Globus pallidus (tissue), 1 donor: ENCODE measurements at places on chromosomes 2 and 18.

- DNase-seq: no peak
Observed at GRCh38 chr2:8550937-8551621, 130.8 kb upstream of the ID2 start.

DNA sequence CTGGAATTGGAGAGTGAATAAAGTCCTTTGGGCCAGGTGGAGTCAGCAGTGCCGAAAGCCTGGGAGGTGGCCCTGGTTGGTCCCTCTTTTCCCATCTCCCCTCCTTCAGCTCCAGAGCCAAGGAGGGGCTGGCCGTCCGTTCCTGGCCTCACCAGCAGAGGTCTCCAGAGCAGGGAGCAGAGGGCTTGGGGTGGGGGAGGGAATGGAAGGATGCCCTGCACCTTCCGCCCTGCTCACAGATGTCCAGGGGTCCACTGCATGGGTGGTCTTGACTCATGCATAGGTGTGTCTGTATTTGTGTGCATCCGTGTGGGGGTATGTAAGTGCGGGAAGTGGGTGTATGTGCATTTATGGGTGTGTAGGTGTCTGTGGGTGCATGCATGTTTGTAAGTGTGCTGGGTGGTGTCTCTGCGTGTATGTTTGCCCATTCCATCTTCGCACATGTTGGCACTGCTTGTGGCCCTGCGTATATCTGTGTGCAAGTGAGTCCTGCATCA is 201.8 kb downstream of the ZFP36L2 start:
- peak; percentile 79 for DNase-seq

GRCh38 chr2:29082804-29083495 is 8.6 kb upstream of the PCARE start:
- no peak for DNase-seq

GRCh38 chr2:85042330-85042729 is 71.4 kb downstream of the KCMF1 start:
- DNase-seq: no peak

GRCh38 chr18:8933714-8934284 is 168.7 kb upstream of the NDUFV2 start:
- DNase-seq: no peak
